ENCODE measurements at places on chromosomes 3 and 15.
A peak's percentile ranks its signal among the peaks of the same experiment; 100 is the strongest.

- no peak for DNase-seq
Observed at GRCh38 chr3:46427916-46428833, 21.1 kb downstream of the CCRL2 start.

DNA sequence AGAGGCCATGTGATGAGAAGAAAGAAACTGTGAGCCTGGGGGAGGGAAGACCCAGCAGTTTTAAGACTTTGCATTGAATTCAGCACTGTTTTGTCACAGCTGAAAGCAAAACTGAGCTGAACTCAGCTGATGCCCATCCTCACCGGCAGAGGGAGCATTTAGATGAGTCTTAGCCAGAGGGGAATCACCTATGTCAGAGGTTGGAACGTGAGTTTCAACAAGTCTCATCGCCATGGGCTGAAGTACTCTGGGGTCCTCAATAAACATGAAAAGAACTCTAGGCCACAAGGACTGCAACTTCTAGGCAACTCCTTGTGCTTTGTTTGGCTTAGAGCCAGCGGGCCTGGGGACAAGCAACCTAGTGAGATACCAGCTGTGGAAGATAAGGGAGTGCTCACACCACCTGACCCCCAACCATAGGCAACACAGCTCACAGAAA lies 324.5 kb downstream of the TBL1XR1 start:
- DNase-seq, result peak; percentile 15

DNA sequence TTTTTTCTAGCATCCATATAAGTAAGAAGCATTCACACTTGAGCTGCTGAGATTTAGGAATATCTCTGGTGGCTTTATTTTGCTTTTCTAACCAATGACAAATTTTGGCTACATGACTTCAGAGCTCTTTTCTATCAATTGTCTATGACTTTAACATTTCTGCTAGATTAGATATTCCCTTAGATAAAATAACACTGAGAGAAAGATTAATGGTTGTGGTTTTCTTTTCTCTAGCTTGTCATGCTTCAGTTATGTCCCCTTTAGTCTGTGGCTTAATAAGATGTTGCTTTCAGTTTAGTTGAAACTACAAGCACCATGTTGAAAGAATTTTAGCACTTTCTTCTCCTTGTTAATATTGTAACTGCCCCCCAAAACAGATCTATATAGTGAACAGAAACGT lies 665.6 kb upstream of the CCDC54 start:
- no peak for DNase-seq

GRCh38 chr3:13171704-13172643 lies 98.7 kb upstream of the IQSEC1 start:
- no peak for DNase-seq

DNA sequence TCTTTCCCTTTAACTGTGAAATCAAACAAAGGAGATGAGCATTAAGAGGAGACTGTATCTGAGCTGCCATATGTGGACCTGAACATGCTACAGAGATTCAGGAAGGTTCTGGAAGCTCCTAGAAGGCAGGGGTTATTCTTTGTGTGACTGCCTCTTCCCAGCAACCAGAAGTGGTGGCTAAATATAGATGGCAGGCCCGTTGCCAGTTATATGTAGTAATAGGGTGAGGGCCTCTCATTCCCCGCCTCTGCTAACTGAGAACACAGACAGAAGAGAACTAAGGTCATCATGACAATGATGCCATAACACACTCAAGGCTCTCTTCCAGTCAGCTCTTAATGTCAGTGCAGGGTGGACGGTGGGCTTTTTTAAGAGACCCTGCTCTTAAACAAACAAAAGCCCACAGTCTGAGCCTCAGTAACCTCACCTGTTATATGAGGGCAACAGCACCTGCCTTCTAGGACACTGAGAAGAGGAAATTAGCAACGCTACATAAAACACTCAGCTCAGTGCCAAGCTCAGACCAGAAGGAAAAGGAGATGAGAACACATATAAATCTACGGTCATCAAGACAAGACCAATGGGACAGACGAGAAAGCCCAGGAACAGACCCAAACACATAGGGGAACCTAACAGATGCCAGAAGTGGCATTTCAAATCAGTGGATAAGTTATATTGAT lies 22.3 kb downstream of the CFAP92 start:
- DNase-seq, result no peak

DNA sequence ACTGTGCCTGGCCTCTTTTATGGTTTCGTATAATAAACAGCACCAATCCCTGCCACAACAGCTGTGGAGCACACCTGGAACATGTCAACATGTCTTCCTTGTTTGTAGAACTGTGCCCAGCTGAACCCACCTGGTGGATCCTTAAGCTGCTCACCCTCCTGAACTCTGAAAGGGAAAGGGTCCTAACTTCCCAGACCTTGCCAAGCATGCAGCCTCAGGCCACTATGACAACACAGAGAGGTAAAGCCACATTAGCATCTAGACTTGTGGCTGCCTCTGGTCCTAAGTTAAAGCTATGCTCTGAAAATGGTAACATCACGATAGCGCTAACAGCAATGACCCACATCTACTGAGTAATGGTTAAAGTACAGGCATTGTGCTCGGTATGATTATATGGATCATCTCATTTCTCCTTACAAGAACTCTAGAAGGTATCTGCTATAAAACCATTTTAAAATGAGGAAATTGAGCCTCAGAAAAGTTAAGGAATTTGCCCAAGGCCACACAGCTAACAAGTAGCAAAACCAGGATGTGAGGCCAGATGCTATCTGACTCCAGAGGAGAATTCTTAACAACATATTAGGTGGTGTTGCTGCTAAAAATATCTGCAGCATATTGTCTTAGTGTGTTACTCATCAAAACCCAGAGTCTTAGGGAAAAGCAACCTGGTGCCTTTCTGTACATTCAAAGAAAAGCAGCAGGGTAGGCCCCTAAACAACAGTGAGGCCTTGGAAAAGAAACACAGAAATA lies 23.1 kb upstream of the HERC1 start:
- no peak for DNase-seq

GRCh38 chr3:84983490-84983889 lies 24.7 kb downstream of the CADM2 start:
- no peak for DNase-seq

- no peak for DNase-seq
Observed at GRCh38 chr15:96403932-96404331, 73.4 kb downstream of the NR2F2 start.

- DNase-seq, result no peak
Observed at GRCh38 chr3:73148206-73148605, 86.7 kb downstream of the EBLN2 start.

DNA sequence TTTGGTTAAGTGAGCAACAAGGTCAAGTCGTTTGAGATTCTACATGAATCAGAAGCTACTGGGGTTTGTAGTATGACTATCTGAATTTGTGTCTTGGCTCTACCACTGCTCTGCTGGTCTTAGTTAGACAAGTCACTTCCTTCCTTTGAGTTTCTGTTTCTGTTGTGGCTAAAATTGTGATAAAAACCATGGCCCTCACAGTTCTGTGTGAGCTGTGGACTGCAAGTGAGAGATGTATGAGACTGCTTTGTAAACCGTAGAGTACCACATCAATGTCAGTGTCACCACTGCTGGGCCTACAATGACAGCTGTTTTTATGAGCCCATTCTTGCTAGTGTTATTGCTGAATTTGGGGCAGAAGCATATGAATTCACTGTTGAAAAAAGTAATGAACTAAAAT lies 32.7 kb downstream of the RARB start:
- DNase-seq, result no peak

- no peak for DNase-seq
Observed at GRCh38 chr3:54303517-54304375, 181.4 kb downstream of the CACNA2D3 start.

DNA sequence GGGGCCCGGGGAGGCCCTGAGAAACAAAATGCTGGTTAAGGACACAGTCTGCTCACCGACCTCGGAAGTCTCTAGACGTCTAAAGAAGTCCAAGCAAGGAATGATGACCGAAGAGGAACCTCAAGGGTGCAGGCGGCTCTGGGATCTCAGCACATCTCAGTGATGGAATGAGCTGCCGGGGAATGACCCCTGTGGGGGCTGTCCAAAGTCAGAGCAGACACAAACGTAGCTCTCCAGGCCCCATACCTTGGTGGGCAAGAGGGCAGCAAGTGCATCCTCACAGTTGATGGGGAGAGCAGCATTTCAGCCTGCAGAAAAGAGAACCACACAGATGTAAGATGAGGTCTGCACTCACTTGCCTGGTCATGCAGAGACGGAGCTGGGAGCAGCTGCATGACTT lies 129.1 kb downstream of the IGF1R start:
- DNase-seq, result no peak

DNA sequence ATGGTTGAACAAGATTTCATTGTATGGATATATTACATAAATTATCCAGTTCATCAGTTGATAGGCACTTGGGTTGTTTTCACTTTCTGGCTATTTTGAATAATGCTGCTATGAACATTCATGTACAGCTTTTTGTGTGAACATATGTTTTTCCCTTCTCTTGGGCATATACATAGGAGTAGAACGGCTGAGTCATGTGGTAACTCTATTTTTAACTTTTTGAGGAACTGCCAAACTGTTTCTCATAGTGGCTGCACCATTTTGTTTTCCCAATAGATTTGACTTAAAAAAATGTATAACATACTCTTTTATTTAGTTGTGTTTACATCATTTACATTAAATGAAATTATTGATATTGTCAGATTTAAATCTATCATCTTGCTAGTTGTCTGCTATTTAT lies 28.8 kb upstream of the RFX7 start:
- no peak for DNase-seq

GRCh38 chr3:179907784-179908482 lies 128.8 kb downstream of the PEX5L start:
- DNase-seq, result no peak

DNA sequence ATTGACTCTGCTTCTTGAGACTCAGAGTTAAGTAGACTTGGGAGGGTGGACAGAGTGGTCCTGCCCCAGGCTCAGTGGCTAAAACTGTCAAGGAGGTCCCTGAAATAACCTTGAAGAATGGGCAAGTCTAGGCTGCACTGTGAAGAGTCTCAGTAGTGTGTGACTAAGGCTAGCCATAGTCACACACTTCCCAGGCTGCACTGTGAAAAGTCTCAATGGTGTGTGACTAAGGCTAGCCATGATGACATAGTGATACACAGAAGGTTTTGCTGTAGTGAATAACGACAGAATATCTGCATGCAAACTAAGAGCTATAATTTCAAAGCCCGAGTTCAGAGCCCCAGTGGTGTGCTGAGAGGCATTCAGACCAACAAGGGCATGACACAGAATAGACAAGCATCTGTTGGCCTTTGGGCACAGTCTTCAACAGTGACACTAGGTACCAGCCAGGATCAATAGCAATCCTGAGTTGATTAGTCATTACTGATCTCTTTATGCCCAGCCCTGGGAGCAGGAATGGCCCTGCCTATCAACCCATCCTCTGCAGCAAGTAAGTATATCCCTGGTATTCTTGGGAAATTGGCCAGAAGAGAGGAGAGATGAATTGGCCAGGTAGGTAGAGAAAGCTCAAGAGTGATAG lies 72.4 kb upstream of the BBX start:
- no peak for DNase-seq

DNA sequence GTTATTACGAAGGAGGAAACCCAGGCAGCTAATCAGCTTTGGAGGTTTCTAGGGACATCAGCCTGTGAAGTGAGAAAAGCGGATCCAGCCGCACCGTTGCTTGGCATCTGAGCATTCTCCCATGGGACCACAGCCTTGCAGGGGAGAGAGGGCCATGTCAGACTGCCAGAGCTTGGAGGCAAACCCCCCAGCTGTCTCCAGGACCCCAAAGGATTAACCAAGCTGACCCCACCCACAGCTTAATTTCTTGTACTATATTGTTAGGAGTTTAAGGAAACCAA lies 5.1 kb downstream of the IGDCC3 start:
- DNase-seq, result no peak

DNA sequence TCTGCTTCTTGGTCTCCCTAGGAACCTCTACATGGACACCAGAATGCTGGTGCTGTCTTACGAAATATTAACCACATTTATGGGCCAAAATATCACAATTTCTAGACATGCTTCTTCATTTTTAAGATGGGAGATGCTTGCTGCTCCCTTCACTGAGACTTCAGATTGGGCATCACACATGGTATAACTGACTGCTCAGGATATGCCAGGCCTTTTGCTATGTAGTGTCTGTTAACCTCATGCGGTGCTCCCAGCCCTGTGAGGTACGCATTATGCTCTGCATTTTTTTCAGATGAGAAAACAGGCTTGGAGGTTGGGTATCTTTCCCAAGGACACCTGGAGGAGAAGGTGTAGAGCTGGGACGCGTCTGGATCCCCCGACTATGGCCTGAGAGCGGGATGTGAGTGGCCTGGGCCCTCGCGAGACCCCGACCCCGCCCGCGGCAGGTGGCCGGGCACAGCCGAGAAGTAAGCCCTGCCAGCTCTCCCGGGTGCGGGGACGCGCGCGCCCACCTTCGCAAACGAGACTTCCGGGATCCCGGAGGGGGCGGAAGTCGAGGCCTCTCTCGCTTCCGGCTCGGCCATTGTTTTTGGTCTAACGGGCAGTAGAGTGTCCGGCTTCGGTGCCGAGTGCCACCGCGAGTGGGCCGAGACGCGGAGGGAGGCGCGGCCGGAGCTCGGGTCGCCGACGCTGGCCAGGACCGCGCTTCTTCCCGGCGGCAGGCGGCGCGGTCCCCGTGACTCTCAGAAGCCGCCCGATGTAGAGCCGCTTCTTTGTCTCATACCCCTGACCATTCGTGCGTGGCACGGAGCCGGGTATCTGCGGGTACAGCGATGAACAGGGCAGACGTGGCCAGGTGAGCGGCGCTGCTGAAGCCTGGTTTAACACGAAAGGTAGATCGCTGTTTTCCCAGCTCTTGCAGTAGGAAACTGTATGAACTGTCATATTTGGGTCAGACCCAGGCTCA lies at the start of gene ZKSCAN7:
ZKSCAN7 (plus strand) TSS at position 568 of the 967 bp plus-strand sequence. CDS start 1,855 bp downstream, outside the sequence.
- DNase-seq, result no peak

GRCh38 chr3:135706758-135707375 lies 258.7 kb upstream of the PPP2R3A start:
- DNase-seq, result no peak

- no peak for DNase-seq
Observed at GRCh38 chr3:94173673-94174434, 111.0 kb downstream of the NSUN3 start.

DNA sequence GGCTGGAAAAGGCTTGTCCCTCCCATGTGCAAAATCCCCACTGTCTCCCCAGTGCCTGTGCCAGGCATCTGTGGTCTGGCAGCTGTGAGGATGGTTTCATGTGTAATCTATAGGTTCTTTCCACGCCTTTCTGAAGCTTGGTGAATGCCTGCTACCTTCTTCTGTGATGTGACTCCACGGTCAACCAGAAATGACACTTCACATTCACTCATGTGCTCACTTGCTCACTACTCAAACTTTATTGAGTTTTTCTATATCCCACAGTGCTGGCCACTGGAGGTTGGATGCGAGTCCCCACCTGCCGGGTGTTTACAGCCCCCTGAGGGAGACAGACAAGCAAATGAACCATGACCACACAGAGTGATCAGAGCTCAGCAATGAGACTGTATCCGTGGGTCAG lies 27.9 kb upstream of the TLE3 start:
- DNase-seq, result no peak

GRCh38 chr15:41506796-41507341 lies 6.8 kb downstream of the LTK start:
- no peak for DNase-seq

Data from HS-27A (cell line).